ENCODE measurements at places on chromosomes 2 and 18.

DNA sequence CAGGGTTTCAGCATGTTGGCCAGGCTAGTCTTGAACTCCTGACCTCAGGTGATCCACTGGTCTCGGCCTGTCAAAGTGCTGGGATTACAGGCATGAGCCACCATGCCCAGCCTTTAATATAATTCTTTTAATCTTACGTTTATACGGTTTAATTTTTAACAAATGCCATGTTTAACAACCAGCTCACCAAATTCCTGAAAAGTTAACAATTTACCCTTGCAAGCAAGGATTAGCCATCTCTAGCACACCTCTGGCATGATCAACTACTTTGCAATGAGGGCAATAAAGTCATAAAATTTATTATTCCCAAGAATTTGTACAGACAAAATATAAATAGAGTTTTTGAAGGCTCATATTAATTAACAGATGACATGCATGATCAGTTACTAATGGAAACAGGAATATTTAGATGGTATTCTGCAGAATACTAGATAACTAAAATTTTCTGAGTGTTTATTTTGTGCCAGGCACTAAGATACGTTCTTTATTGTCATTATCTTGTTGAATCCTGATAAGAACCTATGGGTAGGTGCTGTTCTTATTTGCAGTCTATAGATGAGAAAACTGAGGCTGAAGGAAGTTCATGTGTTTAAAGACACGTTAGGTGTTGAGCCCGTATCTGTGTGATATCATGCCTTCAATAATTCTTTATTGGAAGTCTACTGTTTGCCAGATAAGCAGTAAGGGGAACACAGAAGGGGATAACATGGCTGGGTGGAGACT, 190.1 kb downstream of the CDCA7 start:
- H3K4me3 ChIP-seq, result no peak overlapping the region
- H3K27ac ChIP-seq, result no peak overlapping the region
- H3K36me3 ChIP-seq, result no peaks in the 10 kb centered on the region
- peaks cover 20% of the 10 kb centered on the region for H3K27me3 ChIP-seq

GRCh38 chr2:16060936-16061338, 120.6 kb downstream of the MYCN start:
- H3K27me3 ChIP-seq, result no peaks in the 10 kb centered on the region
- DNase-seq, result no peak
- H3K27ac ChIP-seq, result no peak overlapping the region
- H3K4me3 ChIP-seq, result no peak overlapping the region
- H3K36me3 ChIP-seq, result peaks cover 2% of the 10 kb centered on the region

DNA sequence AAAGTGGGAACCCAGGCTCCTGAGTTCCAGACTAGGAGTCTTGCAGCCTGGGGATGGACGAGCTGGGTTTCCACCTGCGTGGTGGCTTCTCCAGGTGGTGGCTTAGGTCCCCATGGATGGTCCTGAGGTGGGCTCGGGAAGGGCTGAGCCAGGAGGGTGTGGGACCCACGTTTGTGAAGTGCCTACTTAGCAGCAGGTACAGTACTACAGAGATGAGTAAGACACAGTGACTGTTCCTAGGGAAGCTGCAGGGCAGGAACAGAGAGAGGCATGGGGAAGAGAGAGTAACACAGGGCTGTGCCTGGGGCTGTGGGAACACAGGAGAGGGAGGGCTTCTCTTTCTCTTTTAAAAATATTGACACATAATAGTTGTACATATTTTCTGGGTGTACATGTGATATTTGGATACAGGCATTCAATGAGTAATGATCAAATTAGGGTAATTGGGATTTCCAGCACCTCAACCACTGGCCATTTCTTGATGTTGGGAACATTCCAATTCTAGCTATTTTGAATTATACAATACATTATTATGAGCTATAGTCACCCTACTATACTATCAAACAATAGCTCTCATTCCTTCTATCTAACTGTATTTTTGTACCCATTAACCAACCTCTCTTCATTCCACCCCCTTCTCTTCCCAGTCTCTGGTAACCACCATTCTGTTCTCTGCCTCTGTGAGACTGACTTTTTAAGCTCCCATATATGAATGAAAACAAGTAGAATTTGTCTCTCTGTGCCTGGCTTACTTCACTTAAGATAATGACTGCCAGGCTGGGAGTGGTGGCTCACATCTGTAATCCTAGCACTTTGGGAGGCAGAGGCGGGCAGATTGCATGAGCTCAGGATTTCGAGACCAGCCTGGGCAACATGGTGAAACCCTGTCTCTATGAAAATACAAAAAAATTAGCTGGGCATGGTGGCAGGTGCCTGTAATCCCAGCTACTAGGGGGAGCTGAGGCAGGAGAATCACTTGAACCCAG, 15.0 kb downstream of the TOGARAM2 start:
- peaks cover 4% of the 10 kb centered on the region for H3K27me3 ChIP-seq
- no peaks in the 10 kb centered on the region for H3K36me3 ChIP-seq
- peaks cover 16% of the 10 kb centered on the region for H3K4me1 ChIP-seq
- no peak overlapping the region for H3K4me3 ChIP-seq
- H3K27ac ChIP-seq, result no peak overlapping the region
- DNase-seq, result no peak

GRCh38 chr2:205708231-205708631, 25.9 kb downstream of the NRP2 start:
- H3K27ac ChIP-seq, result no peak overlapping the region
- H3K27me3 ChIP-seq, result peaks cover under 1% of the 10 kb centered on the region
- no peak for DNase-seq
- no peaks in the 10 kb centered on the region for H3K36me3 ChIP-seq
- no peak overlapping the region for H3K4me3 ChIP-seq

GRCh38 chr2:101693991-101694588, 3.4 kb upstream of the MAP4K4 start:
- H3K4me1 ChIP-seq, result peaks cover 21% of the 10 kb centered on the region
- H3K27ac ChIP-seq, result no peak overlapping the region
- peaks cover 12% of the 10 kb centered on the region for H3K27me3 ChIP-seq

GRCh38 chr2:33909945-33910695, 311.0 kb upstream of the FAM98A start:
- no peak for DNase-seq
- no peak overlapping the region for H3K27ac ChIP-seq
- H3K4me1 ChIP-seq, result no peaks in the 10 kb centered on the region
- no peaks in the 10 kb centered on the region for H3K27me3 ChIP-seq

DNA sequence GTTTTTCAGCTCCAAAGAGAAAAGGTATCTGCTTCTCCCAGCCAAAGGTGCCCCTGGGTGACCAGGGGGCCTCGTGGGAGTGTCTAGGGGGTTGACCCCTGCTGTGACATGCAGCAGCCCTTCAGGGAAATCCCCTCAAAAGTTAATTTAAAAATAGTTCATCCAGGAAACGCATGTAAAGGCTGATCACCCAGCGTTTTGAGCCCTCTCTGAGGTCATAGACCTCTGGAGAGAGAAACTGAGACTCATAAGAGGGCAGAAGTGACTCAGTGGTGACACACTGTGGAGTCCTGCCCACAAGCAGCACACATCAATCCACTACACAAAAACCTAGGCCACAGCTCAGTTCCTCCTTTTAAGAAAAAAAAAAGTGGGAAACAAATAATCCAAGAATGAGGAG, 11.9 kb downstream of the GAL3ST2 start:
- peaks cover 4% of the 10 kb centered on the region for H3K27me3 ChIP-seq
- peak; percentile 52 for DNase-seq
- H3K27ac ChIP-seq, result peak overlapping the region; percentile 50
- peaks cover 7% of the 10 kb centered on the region for H3K36me3 ChIP-seq

GRCh38 chr18:8959551-8960135, 142.9 kb upstream of the NDUFV2 start:
- H3K27me3 ChIP-seq, result peaks cover 10% of the 10 kb centered on the region
- no peaks in the 10 kb centered on the region for H3K4me1 ChIP-seq
- no peak overlapping the region for H3K27ac ChIP-seq
- H3K36me3 ChIP-seq, result no peaks in the 10 kb centered on the region

DNA sequence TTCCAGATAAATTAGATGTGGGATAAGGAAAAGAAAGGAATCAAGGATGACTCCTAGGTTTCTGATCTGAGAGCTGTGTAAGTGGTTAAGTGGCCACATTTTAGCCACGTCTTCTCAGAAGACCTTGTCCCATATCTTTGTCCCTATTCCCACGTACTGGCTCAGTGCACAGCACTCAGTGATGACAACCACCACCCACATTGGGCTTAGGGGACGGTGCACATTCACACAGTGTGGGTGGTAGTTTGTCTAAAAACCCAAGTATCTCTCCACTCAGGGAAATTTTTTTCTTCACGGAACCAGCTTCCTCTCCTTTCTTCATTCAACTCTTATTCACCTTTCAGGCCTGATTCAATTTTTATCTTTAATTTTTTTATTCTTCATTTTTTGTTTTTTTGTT, 30.6 kb upstream of the GCC2 start:
- H3K27me3 ChIP-seq, result peaks cover 8% of the 10 kb centered on the region
- no peak for DNase-seq
- no peak overlapping the region for H3K4me3 ChIP-seq

DNA sequence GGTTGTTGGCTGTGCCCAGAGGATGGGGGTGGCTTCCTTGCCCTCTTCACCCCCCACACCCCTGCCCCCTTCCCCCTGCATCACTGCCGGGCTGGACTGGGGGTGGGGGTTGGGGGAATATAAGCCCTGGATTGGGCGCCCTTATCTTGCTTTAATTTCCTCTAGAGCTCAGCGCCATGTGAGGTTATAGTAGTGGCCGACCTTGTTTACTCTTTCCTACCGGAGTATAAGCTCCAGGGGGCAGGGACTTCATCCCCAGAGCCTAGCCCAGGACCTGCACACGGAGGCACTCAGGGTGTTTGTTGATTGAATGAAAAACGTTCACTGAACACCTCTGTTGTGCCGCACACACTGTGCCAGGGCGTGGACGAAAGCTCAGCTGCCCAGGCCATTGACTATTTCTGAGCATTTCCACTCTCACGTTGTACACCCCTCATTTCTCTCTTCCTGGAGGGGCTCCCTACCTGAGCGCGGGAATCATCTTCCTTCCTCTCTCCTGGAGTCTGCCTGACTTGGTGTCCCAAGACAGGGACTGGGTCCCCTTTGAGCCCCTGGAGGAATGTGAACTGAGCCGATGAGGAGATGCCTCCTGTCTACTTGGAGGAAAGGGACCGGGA, 9.3 kb upstream of the SPATA3 start:
- no peak for DNase-seq
- H3K4me1 ChIP-seq, result peaks cover 54% of the 10 kb centered on the region
- H3K4me3 ChIP-seq, result peak overlapping the region; percentile 67
- peaks cover 10% of the 10 kb centered on the region for H3K27me3 ChIP-seq

DNA sequence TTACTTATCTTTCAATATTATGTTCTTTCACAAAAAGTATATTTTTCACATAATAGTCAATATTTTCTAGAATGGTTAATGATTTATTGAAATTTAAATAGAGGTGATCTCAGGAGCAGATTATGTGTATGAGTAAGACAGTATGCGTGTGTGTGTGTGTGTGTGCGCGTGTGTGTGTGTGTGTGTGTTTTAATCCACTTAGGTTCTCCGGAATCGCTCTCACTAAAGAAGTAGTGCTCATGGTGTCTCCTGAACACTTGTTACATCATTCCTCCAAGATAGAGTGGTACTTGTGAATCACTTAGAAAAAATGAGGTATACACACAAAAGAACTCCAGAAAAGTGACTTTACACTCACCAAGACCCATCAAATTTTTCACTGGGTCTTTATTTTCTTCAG, 91.0 kb upstream of the KCNH7 start:
- no peaks in the 10 kb centered on the region for H3K36me3 ChIP-seq
- no peak for DNase-seq
- H3K27me3 ChIP-seq, result no peaks in the 10 kb centered on the region
- no peaks in the 10 kb centered on the region for H3K4me1 ChIP-seq
- H3K27ac ChIP-seq, result no peak overlapping the region

GRCh38 chr18:40642692-40643229, 1312.3 kb upstream of the PIK3C3 start:
- H3K27me3 ChIP-seq, result no peaks in the 10 kb centered on the region
- H3K4me1 ChIP-seq, result no peaks in the 10 kb centered on the region
- no peak for DNase-seq

DNA sequence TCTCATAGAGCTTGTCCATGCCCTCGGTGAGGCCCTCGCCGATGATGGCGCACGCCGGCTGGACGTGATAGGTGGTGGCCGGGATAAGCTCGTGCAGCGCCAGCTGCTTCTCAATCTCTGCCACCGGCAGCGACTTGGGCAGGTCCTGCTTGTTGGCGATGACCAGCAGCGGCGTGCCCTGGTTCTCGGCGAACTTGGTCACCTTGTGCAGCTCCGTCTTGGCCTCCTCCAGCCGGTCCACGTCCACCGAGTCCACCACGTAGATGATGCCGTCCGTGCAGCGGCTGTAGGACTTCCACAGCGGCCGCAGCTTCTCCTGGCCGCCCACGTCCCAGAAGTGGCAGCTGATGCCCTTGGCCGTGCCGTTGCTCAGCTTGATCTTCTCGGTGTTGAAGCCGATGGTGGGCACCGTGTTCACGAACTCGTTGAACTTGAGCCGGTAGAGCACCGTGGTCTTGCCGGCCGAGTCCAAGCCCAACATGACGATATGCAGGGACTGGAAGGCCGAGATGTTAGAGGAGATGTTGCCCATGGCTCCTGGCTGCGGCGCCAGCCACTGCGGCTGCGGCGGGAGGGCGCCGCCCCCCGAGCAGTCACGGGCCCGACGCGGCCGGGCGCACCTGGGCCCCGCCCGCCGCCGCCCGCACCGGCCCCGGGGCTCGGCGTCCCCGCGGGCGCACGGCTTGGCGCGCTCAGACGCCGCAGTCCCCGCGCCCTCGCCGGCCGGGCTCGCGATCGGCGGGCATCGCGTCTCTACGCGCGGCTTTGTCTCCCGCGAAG, 636 bp downstream of the ARL4C start:
- peaks cover 50% of the 10 kb centered on the region for H3K36me3 ChIP-seq
- H3K27ac ChIP-seq, result peak overlapping the region; percentile 92
- H3K4me1 ChIP-seq, result peaks cover 46% of the 10 kb centered on the region

GRCh38 chr18:6557057-6557769, 142.5 kb upstream of the L3MBTL4 start:
- no peak overlapping the region for H3K27ac ChIP-seq
- H3K27me3 ChIP-seq, result no peaks in the 10 kb centered on the region
- H3K4me3 ChIP-seq, result no peak overlapping the region
- no peaks in the 10 kb centered on the region for H3K36me3 ChIP-seq
- DNase-seq, result no peak
- no peaks in the 10 kb centered on the region for H3K4me1 ChIP-seq

DNA sequence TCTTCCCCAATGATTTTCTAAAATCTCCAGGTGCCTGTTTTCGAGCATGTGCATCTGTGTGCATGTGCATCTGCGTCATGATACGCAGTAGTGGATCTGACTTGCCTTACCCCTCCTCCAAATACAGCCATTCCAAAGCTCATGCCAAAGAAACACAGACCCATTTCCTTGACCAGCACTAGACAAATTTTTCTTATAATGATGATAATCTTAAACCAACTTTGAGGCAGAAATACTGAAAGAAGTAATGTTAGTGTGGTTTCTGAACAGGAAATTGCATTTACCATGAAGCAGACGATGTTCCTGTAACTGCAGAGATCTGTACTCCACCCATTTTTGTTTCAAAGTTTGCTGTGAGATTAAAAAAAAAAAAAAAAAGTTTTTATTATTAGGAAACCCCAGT, 25.6 kb downstream of the CYTIP start:
- H3K27ac ChIP-seq, result peak overlapping the region; percentile 95
- peaks cover 86% of the 10 kb centered on the region for H3K4me1 ChIP-seq
- peak overlapping the region; percentile 60 for H3K4me3 ChIP-seq

GRCh38 chr2:69385443-69386151, 1.4 kb downstream of the GFPT1 start:
- H3K27ac ChIP-seq, result no peak overlapping the region
- H3K27me3 ChIP-seq, result peaks cover 2% of the 10 kb centered on the region
- peaks cover 22% of the 10 kb centered on the region for H3K36me3 ChIP-seq
- DNase-seq, result no peak
- H3K4me3 ChIP-seq, result peak overlapping the region; percentile 87
